ENCODE measurements at places on chromosomes 5 and 9. TPM values are rescaled to one million over a fixed set of nuclear protein-coding genes. Genes with fewer than 3 reads are reported as not detected.

The TAS2R1 gene
- polyA plus RNA-seq, result 0.09 TPM

The LVRN gene
- 0.22 TPM for polyA plus RNA-seq

The LRRTM2 gene
- 1.9 TPM for polyA plus RNA-seq

The PDE8B gene
- polyA plus RNA-seq, result 0.02 TPM

- peak; percentile 23 for DNase-seq
Measured at GRCh38 chr5:110807169-110807568, 68.4 kb downstream of the SLC25A46 start.

DNA sequence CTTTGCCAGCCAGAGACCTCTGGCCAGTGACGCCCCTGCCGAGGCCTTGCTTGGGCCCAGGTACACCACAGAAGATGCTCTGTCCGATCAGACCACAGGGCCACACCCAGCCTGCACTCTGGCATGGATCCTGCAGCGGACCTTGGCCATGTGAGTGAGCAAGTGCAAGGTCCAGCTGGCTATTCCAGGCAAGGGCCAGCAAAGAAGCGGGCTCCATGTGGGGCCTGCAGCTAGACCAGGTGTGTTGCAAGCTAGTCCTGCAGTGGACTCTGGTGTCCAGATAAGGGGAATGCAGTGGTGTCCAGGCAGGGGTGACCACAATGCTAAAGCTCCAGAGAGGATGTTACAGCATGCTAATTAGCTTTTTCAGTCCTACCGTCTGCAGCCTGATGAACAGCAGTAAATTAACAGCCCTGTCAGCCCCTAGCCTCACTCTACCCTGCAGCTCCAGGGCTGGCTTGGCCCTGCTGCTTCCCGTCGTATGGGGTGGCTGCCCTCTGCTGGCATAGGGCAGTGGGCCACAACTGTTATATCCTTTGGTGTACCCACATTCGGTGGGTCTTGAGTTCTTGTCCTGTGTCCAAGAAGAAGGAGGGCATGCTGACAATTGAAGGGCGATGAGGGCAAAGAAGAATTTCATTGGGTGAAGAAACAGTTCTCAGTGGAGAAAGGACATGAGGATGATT is 284.5 kb upstream of the POU5F2 start:
- DNase-seq, result no peak

DNA sequence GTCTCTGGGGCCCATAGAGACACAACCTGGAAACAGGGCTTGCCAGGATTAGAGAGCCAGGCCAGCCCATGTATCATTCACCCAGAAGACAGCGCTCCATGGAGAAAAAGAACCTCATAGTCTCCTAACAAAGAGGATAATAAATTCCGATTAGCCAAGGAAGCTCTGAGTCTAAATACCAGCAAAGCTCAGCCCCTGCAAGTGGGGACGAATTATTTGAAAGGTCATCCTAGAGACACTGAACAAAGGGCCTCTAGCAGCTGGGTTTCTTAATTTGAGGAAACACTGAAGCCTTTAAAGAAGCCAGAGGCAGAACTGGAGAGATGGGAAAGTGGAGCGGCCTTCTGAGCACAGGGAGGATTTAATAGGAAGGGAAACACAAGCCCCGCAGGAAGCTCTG is 287.1 kb upstream of the ZNF462 start:
- no peak for DNase-seq

DNA sequence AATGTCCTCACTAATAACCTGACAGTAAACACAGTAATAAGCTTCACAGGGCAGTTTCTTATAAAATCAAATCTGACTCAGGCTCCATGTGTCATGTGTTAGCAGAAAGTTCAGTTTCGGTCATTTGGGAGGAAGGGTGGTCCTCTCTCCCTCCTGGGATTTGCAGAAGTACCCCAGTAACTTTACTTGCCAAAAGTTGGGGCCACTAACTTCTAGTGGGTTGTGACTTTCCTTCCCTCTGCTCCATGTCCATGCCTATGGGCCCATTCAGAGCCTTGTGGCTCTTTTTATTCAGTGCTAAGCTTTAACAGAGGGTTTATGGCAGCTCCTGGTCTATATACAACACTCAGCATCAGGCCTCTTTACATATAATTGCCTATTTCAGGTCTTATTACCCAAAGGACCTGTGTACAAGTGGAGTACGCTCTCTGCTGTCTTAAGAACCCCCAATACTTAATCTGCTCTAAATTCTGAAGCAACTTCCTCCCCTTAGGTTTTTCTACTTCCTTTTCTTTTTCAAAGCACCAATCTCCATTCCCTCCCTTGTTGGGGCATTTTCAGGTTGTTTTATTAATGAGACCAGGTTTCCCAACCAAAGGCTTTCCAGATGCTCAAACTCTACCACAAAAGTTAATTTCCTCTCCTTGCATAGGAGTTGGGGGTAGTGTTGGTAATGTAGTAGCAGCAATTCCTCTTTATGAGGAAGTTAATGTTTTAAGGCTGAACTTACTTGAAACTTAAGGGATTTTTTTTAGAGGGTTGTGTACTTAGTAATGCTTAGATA is 107.7 kb downstream of the CCDC192 start:
- DNase-seq, result no peak

- DNase-seq, result no peak
Measured at GRCh38 chr9:134247918-134248631, 78.2 kb upstream of the RXRA start.

DNA sequence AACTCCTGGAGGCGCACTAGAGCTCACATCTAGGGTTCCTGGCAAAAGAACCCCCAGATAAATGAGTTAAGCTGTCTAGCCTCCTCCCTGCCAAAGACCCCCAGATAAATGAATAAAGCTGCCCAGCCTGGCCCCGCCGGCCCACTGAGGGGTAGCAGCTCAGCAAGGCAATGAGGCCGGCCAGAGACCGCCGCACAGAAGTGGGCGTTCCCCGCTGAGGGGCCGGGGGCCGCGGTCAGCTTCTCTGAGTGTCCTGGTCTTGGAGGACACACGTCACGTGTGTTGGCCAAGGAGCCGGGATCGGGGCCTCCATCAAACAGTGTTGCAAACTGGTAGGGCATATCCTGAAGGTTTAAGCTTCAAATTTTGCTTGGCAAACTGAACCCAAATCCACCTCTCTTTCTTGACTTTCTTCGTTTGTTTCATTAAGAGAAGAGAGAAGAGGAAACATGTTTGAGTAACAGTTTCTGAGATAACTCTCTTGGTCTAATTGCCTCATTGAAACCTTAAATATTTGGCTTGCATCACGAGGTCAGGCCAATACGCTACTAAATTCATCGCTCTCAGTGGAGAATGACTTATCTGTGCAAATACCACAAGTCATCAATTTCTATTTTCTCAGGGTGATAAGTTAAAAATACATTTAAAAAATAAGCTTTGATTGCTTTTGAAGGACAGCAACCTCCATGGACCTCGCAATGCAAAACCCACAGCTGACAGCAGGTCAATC is 11.7 kb upstream of the SLC12A7 start:
- DNase-seq, result no peak

- DNase-seq, result no peak
Measured at GRCh38 chr9:129866394-129867135, 31.3 kb downstream of the USP20 start.

GRCh38 chr9:75964427-75964826 is 74.0 kb downstream of the PCSK5 start:
- no peak for DNase-seq

DNA sequence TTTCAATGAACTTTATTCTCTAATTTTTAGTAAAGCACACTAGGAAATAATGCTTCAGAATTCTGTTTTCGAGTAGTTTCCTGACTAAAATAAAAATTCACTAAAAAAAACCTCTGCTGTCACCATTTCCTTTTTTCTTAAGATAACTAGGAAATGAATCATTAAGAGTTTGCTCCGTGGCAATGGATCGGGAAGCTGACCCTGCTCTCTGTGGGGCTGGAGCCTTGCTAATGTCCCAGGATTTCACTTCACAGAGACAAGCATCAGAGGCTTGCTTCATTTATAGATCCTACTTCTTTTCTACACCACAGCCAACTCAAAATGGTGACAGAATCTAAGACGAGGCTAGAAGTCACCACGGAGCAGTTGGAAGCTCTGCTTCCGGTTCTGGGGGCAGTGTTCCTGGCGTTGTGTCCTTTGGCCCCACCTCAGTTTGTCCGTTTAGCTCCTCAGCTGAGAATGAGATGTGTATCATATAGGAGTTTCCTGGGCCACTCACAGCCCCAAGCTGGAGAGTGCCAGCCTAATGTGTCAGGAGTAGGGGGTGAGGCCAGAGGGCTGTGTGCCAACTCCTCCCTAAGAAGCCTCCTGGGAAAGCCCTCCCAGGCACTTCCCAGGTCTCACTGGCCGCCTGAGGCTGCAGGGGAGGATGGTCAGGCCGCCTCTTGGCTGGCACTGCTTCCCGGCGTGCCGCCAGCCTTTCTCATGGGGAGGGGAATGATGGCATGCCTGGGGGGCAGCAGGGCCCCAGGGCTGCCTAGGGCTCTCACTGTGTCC is 19.6 kb downstream of the TENT4A start:
- no peak for DNase-seq

GRCh38 chr9:126009047-126009446 is 261.9 kb downstream of the PBX3 start:
- no peak for DNase-seq

DNA sequence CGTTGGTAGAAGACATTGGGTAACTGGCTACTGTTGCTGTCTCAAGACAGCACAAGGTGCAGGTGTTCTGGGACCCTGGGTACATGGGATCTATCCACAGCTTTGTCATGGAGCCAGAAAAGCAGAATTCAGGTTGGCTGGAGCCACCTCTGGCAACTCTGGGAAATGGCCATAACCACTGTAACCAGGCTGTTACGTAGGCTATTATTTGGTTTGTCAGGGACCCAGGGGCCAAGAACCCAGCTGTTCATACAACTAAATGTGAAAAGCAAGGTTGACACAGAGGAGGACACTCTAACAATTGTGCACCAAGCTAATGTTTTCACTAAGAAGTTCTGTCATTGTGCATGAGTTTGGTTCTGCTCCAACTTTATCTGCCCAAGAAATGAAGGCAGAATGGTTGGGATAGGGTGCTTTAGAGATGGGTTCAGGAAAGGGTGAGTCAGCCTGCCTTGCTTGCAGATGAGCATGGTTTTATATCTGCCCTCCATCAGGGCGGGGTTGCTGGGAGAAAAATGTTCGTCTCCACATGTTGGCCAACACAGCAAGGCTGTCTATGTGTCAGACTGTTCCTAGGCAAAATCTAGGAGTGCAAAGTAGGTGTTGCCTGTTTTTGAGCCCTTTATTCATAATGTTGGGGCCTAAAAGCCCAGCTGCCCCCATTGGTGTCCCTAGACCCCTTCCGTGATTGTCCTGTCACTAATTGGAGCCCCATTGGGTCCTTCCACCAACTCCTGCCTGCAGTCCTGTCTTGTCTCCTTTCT is 131.3 kb upstream of the DAP start:
- no peak for DNase-seq

- no peak for DNase-seq
Measured at GRCh38 chr9:88927510-88927909, 63.8 kb upstream of the S1PR3 start.

- peak; percentile 41 for DNase-seq
Measured at GRCh38 chr5:119378075-119378700, 22.4 kb downstream of the TNFAIP8 start.

DNA sequence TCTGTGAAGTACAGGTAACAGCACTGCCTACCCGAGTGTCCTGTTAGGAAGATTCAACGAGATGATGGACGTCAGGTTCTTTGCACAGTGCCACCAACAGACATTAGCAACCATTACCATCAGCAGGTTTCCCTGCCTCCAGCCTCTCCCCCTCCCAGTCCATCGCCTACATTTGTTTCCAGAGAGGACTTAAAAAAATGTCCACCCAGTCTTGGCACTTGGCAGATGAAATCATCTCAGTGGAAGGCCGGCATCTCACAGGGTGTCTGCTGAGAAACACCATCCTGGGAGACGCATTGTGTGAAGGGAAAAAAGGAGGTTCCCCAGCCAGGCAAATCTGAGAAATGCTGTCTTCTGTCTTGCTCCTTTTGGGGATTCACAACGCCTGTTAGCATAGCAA is 58.2 kb downstream of the CRB2 start:
- no peak for DNase-seq

DNA sequence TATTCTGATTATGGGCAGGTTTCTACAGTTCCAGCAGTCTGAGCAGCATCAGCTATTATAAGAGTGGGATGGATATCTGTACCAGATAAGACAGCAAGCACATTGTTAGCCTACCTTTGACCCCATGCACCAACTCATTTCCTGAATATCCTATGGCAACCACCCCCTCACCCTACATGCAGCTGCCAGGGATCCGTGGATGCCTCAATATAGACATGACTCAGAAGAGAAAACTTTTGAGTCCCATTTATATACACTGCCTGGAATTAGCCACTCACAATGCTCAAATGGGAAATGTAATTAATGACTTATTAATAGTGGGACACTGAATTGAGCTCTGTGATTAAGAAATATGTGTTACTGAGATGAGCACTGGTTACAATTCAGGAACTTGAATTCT is 124.4 kb downstream of the SSBP2 start:
- peak; percentile 46 for DNase-seq

DNA sequence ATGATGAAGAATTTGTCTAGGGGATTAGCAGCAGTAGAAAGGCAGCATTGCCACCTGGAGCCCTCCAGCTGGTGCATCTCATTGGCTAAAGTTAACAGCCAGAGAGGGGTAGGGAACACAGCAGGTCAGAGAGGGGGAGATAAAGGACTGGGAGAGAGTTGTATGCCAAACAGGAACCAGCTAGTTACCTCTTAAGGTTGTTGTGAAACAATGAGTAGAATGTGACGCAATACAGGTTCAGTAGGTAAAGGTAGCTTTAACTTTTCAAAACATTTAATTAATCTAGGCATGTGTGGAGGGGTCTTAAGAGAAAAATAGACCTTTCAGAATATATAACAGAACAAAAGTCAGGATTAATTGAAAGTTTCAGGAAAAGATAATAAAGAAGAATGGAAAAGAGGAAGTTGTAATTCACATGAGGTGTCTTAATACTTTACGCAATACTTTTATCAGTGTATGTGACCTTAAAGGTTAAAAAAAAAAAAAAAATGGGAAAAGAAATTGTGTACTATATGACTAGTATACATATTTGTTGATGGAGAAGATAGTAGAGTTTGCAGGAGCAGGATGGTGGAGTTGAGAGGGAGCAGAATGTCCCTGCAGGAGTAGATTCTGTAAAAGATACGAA is 14.3 kb downstream of the FBXO38 start:
- DNase-seq, result no peak

GRCh38 chr5:149217096-149217802 is 54.4 kb upstream of the AFAP1L1 start:
- DNase-seq, result no peak
